ENCODE measurements at places on chromosomes 4 and X.

- DNase-seq, result no peak
Observed at GRCh38 chrX:19214311-19214710, 92.0 kb upstream of the ADGRG2 start.

DNA sequence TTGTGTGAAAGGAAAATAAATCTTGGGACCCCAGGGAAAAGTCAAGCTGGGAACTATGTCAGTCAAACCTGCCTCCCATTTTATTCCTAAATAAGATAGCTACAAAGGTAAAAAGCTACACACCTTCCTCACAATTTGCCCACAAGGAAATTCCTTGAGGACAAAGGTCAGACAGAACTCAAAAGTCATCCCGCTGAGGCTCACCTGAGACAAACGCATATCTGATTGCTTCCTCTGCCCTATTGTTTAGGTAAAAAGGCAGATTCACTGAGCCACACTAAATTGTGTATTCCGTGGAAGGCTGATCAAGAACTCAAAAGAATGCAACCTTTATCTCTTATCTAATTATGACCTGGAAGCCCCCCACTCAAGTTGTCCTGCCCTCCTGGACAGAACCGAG, 58.7 kb upstream of the MAML3 start:
- no peak for DNase-seq

DNA sequence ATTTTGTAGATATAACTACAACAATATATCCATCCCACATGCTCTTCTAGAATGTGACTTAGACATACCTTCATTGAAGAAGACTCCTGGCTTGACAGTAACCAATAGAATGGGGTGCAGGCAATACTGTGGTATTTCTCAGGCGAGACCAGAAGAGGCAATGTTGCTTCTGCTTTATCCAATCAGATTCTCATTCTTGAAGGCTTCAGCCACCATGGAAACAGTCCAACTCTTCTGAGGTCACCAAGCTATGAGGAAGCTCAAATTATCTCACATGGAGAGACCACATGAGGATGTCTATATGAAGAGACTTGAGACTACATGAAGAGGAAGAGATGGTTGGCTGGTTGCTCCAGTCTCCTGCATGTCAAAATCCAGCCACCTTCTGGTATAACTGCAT, 469.9 kb downstream of the PCDH10 start:
- DNase-seq, result no peak

- DNase-seq, result no peak
Observed at GRCh38 chr4:127772769-127773671, 9.1 kb upstream of the HSPA4L start.

Measured in adipocyte (in vitro differentiated cells).